CD4-positive, alpha-beta T cell treated with Interleukin-1 beta for 1 hour (primary cell): ENCODE measurements at places on chromosomes 16 and 17.
A peak's percentile ranks its signal among the peaks of the same experiment; 100 is the strongest.

- no peak for DNase-seq
These were observed 35.9 kb downstream of the CBFA2T3 start for GRCh38 chr16:88940862-88941817.

DNA sequence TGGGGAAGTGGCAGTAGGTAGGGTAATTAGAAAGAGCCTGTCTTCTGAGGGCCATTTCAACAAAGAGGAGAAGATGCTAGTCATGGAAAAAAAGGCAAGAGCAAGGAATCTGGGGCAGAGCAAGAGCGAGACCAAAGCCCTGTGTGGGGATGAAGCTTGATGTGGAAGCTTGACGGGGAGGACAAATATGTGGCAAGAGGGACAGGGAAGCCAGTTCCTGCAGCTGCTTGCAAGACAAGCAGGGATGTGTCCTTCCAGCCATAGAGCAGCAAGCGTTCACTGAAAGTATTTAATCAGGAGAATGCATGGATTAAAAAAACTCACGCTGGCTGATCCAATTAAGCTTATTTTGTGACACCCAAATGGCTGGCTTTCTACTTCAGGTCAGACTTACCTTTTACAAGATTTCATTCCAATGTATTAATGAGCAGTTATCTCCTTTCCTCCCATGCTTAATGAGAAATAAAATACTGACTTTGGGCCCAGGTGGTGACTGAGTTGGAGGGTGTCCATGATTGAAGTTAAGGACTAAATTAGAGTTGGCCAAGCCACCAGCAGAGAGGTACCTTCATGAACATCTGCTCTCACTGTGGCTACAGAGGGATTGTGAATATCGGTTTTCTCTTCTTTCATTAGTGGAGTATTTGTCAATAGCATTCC lies 76.8 kb downstream of the ABCA8 start:
- DNase-seq: no peak

DNA sequence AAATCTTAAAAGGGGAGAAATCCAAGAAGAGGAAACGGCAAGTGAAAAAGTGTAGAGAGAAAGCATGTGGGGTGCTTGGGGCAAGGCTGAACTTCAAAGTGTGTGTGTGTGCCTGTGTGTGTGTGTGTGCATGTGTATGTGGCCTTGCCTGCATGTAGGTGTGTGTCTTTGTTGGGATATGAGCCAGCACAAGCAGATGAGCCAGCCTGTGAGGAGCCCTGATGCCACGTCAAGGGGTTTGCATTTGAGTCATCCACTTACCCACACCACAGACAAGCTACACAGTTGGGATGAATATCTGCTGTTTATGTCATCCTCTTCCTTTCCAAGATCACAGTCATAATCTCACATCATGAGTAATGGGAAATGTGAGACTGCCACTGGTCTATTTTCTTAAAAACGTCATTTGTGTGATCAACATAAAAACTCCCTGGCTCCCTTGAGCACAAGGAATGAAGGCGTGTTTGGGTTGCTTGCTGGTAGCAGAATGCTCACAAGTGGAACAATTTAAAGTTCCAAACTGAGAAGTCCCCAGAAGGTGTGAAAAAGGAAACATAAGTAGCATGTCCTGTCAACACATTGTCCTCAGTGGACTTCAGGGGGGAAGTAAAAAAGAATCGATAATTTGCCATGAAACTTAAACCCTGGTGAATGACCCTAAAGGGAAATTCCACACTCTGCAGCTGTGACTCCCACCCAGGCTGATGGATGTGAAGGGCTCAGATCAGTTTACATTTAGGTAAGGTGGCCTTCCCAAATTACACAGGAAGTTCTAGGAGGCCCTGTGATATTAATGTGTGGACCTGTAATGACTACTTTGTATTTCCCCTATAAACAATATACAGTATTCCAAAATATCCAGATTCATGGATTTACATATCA lies 14.7 kb downstream of the KCTD19 start:
- no peak for DNase-seq

GRCh38 chr17:15918661-15919259 lies 26.2 kb upstream of the ADORA2B start:
- DNase-seq: no peak

GRCh38 chr17:17926840-17927449 lies 45.3 kb downstream of the TOM1L2 start:
- no peak for DNase-seq

GRCh38 chr16:21277927-21278706 lies at the start of gene CRYM:
CRYM (minus strand) TSS chr16:21278290; CDS start chr16:21278251, 39 bp downstream.
- peak; percentile 18 for DNase-seq

GRCh38 chr16:1048442-1049112 lies 24.0 kb upstream of the SSTR5 start:
- no peak for DNase-seq

DNA sequence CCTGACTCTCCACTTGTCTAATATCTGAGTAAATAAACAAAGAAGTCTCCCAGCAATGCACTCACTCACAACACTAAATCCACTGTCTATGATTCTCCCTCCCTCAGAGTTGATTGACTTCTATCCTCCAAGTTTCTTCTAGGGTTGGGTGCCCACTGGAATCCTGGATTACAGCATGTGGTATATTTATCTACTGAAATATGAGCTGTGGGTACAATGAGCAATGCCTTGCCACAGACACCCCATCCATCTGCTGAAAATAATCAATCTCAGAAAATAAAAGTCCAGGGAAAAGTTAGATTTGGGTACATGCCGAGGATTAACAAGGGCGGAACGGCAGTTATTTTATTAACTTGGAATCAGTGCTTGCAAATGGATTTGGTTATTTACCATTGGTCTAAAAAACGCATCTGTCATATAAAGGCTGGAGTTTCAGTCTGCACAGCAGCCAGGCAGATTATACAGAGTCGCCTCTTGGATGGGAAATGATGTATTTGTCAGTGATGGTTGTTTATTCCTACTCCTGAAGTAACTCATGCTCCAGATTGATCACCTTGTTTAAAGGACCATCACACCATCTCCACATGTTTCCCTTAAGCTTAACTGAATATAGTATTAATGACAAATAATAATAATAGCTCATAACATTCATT lies 193.9 kb upstream of the SOX9 start:
- no peak for DNase-seq
